Sigmoid colon (tissue), 7 donors: ENCODE measurements at places on chromosomes 2 and 18. TPM values are rescaled to one million over a fixed set of nuclear protein-coding genes. Genes with fewer than 3 reads are reported as not detected.
A peak's percentile ranks its signal among the peaks of the same experiment; 100 is the strongest.

GRCh38 chr18:21439431-21439846 lies 161.1 kb downstream of the ESCO1 start:
- H3K36me3 ChIP-seq, result no peaks in the 10 kb centered on the region
- no peak for DNase-seq
- H3K27ac ChIP-seq, result no peak overlapping the region
- H3K27me3 ChIP-seq, result no peaks in the 10 kb centered on the region
- no peaks in the 10 kb centered on the region for H3K4me1 ChIP-seq

DNA sequence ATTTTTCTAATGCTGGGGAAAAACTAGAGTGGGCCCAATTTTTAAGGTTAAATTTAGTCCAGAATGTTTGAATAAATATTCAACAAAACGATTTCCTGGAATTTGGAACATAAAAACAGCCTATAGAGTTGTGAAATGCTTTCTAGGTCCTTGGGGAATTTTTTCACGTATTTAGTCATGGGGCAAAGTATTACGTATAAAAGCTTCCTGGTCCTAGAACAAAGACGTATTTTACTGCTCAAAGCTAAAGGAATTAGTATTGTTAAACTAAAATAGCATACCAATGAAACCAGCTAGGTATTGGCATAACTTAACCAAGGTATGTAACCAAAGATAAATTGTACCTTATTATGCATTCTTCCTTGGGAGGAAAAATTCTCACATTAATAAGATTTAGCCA lies 1.6 kb downstream of the SESTD1 start:
- H3K4me1 ChIP-seq, result no peaks in the 10 kb centered on the region
- no peaks in the 10 kb centered on the region for H3K27me3 ChIP-seq
- H3K4me3 ChIP-seq, result peak overlapping the region; percentile 79
- DNase-seq, result no peak

DNA sequence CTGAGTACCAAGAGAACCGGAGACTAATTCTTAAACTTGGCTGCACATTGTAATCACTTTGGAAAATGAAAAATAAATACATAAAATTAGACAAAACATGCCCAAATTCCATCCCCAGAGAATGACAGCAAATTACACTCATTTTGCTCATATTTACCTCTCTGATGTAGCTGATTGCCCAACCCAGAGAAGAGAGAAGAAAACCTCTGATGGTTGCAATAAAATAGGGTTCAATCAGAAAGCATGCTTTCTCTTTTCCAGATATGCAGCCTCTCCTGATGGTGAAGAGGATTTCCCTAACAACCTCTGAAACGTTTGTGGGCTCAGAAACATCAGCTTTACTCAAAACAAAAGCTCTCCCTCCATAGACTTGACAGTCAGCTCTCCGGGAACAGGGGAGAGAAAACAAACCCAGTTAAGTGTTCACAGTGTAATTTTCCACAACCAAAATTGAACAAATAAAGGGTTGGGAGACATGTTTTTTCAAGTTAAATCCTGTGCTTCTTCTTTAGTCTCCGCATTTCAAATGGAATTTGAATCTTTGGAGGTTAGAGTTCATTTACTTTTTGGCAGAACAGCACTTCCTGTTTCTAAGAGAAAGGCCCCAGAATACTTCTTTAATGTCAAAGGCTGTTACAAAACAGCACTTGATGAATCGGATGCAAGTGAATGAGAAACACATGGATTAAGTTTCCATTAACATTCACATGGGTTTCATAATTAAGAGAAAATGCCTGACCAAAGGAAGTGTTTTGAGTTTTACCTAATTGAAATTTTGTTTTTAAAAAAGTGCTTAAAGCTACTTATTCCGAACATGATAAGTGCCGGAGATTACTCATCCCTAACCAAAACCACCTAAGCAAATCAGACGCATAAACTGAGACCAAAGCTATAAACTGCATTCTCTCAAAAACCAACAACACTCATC lies 570.1 kb upstream of the SYT4 start:
- no peaks in the 10 kb centered on the region for H3K36me3 ChIP-seq
- DNase-seq, result no peak

The ITPRIPL1 gene
- 0.36 TPM for total RNA-seq

DNA sequence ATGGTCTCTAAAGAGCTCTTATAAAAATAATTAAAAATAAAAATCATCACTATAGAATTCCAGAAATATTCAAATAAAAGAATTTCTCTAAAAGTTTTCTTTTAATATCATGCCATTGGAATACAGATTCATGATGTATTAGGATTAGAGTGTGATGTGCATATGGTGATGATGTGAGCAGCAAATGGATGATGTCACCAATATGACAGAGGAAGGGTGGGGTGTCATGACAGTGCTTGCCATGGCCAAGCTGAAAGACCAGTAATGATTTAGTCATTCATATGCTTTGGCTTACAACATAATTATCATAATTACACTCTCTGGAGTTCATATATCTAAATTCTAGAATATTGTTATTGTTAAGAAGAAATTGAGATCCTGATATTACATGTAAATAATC lies 27.4 kb upstream of the TTC32 start:
- no peak for DNase-seq
- H3K4me3 ChIP-seq, result no peak overlapping the region
- H3K27me3 ChIP-seq, result no peaks in the 10 kb centered on the region
- no peak overlapping the region for H3K27ac ChIP-seq
- H3K4me1 ChIP-seq, result no peaks in the 10 kb centered on the region

DNA sequence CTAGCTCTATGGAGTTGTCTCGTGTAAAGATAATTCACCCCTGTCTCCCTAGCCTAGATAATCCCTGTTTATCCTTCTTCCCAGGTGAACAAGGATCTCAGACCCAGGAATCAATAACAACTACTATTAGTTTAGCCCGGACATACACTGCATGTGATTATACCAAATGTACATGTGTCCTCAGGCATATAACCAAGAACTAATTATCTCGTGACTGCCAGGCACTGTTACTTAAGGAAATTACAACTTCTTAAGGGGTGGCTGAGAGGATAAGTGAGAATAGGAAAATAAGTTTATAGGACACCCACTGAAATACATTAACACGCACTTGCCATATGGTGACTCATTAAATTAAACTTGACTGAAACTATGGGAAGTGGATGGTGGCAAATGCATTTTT lies 126.6 kb downstream of the CNTNAP5 start:
- H3K4me3 ChIP-seq, result no peak overlapping the region
- no peak overlapping the region for H3K27ac ChIP-seq
- H3K27me3 ChIP-seq, result no peaks in the 10 kb centered on the region
- H3K36me3 ChIP-seq, result no peaks in the 10 kb centered on the region
- no peak for DNase-seq
- peaks cover 7% of the 10 kb centered on the region for H3K4me1 ChIP-seq

- no peaks in the 10 kb centered on the region for H3K27me3 ChIP-seq
- DNase-seq, result no peak
- no peak overlapping the region for H3K4me3 ChIP-seq
- H3K36me3 ChIP-seq, result no peaks in the 10 kb centered on the region
- no peak overlapping the region for H3K27ac ChIP-seq
Measured at GRCh38 chr18:32542221-32542798, 71.6 kb upstream of the GAREM1 start.

The UGT1A8 gene
- not detected for total RNA-seq

The HIBCH gene
- 21.6 TPM for total RNA-seq

The NPAS2 gene
- total RNA-seq, result 23.8 TPM

- no peak overlapping the region for H3K4me3 ChIP-seq
- H3K27me3 ChIP-seq, result no peaks in the 10 kb centered on the region
- DNase-seq, result no peak
- H3K36me3 ChIP-seq, result no peaks in the 10 kb centered on the region
Measured at GRCh38 chr2:204234879-204235278, 298.3 kb downstream of the ICOS start.

- H3K4me1 ChIP-seq, result no peaks in the 10 kb centered on the region
- no peaks in the 10 kb centered on the region for H3K27me3 ChIP-seq
- no peak for DNase-seq
- H3K4me3 ChIP-seq, result no peak overlapping the region
- H3K36me3 ChIP-seq, result no peaks in the 10 kb centered on the region
Measured at GRCh38 chr2:140861666-140862065, 1269.2 kb downstream of the LRP1B start.

- H3K4me1 ChIP-seq, result no peaks in the 10 kb centered on the region
- H3K36me3 ChIP-seq, result no peaks in the 10 kb centered on the region
- no peaks in the 10 kb centered on the region for H3K27me3 ChIP-seq
- H3K4me3 ChIP-seq, result no peak overlapping the region
- H3K27ac ChIP-seq, result no peak overlapping the region
- no peak for DNase-seq
Measured at GRCh38 chr18:35993013-35993412, 20.5 kb downstream of the RMP24 start.

GRCh38 chr18:75472906-75473305 lies 45.4 kb upstream of the SMIM21 start:
- H3K4me3 ChIP-seq, result no peak overlapping the region
- no peaks in the 10 kb centered on the region for H3K36me3 ChIP-seq
- DNase-seq, result no peak
- no peak overlapping the region for H3K27ac ChIP-seq
- no peaks in the 10 kb centered on the region for H3K27me3 ChIP-seq
